Regular cardiac myocyte (primary cell): ENCODE measurements at places on chromosomes 4 and X. TPM values are rescaled to one million over a fixed set of nuclear protein-coding genes. Genes with fewer than 3 reads are reported as not detected.

Gene MTCP1
- 2.5 and 5.2 TPM in 2 replicates for total RNA-seq

Gene MAOB
- under 0.01 and 0.56 TPM in 2 replicates for total RNA-seq

Gene ZMAT1
- total RNA-seq = 0.38 and 2.0 TPM in 2 replicates

Gene CT45A9
- total RNA-seq = not detected in 2 replicates

Gene SPOCK3
- total RNA-seq = 1.5 and 2.0 TPM in 2 replicates
